BJ (cell line): ENCODE measurements at places on chromosomes 1 and 21.
A peak's percentile ranks its signal among the peaks of the same experiment; 100 is the strongest.

- DNase-seq, result peak; percentile 26
Observed at GRCh38 chr1:223775054-223775453, 62.7 kb downstream of the CAPN2 start.

GRCh38 chr1:43434256-43434655 is 19.5 kb downstream of the HYI start:
- no peak for DNase-seq

GRCh38 chr1:116987256-116987555 is 14.4 kb upstream of the CD101 start:
- no peak for DNase-seq

GRCh38 chr1:7267493-7267892 is 482.2 kb downstream of the CAMTA1 start:
- DNase-seq, result no peak

DNA sequence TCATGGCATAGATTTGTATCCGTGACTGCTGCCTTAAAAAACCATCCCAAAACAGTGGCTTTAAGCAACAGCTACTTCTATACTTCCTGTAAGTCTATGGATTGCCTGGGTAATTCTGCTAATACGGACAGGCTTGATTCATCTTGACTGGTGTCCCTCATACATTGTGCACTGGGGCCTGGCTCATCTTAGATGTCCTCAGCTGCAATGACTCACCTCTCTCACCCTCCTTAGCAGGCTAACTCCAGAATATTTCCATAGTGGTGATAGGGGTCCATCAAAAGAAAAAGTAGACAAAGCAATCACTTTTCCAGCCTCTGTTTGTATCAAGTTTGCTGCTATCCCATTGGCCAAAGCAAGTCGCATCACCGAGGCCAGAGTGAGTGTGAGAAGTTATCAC is 409.1 kb upstream of the KAZN start:
- DNase-seq, result no peak

- DNase-seq, result no peak
Observed at GRCh38 chr21:33245289-33245918, 15.7 kb downstream of the IFNAR2 start.

- no peak for DNase-seq
Observed at GRCh38 chr1:32893198-32894018, 7.1 kb downstream of the HPCA start.

DNA sequence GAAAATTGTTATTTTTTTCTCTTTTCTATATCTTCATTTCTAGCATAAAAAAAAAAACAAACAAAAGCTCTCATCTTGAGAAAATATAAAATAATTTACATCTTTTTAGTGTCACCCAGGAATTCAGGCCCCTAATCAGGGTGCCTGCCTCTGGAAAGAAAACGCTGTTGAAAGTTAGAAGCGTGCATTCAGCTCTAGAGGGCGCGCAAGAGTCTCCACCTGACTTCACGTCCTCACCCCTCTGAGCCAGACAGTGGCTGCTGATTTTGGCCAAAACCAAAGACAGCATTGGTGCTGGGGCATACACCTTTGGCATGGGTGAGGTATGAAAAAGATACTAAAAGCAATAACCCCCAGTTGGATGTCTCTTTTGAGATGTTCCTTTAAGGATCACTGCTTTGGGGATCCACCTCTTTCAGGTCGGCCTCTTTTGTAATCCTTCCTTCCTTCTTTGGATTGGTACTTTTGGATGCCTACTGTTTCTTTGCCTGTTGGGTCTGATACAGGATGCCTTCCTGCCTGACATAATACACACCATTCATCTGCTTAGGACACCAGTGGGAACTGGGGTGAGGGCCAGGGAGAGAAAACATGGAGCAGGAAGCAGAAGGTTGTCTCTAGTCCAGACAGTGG is 77.6 kb upstream of the CHRM3 start:
- DNase-seq, result no peak

DNA sequence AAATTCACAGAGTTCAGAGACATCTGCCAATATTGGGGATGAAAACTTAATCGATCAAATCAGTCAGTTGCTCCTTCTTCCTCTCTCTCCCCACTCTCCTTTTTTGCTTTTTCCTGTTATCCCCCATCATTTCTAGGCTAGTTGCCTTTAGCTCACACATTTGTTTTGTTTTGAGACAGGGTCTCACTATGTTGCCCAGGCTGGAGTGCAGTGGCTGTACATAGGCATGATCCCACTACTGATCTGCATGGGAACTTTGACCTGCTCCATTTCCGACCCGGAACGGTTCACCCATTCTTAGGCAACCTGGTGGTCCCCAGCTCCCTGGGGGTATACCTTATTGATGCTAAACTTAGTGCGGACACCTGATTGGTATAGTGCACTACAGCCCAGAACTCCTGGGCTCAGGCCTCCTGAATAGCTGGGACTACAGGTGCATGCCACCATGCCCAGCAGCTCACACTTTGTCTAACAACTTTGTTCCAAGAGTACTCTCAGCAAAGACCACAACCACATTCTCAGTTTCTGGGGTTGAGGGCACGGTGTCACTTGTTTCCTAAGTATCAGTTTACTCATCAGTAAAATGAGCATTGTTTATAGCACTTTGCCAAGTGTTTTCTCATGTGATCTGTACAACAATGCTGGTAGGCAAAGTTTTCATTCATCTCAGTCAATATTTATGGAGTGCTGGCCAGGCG is 6.7 kb upstream of the ELOA start:
- no peak for DNase-seq

- DNase-seq, result no peak
Observed at GRCh38 chr1:246678816-246679793, 45.1 kb upstream of the SCCPDH start.

DNA sequence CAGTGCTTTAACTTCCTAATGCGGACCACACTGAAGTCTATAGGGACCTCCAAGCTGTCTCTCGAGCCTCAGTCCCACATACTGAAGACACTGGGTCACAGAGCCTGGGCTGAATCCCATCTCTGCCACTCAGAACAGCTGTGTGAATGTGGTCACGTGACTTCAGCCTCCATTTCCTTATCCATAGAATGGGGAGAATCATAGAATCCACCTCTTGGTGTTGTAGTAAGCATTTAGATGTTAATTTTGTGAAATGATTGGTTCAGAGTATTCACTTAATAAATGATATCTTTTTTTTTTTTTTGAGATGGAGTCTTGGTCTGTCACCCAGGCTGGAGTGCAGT is 41.2 kb upstream of the LYST start:
- DNase-seq, result no peak

- no peak for DNase-seq
Observed at GRCh38 chr1:170819781-170820180, 115.6 kb upstream of the MROH9 start.

- no peak for DNase-seq
Observed at GRCh38 chr1:56466538-56466937, 112.8 kb downstream of the PLPP3 start.

- DNase-seq, result no peak
Observed at GRCh38 chr1:177170756-177171535, at the start of gene BRINP2. Gene BRINP2 (plus strand): TSS chr1:177170958. CDS start chr1:177229877, 58,919 bp downstream.

DNA sequence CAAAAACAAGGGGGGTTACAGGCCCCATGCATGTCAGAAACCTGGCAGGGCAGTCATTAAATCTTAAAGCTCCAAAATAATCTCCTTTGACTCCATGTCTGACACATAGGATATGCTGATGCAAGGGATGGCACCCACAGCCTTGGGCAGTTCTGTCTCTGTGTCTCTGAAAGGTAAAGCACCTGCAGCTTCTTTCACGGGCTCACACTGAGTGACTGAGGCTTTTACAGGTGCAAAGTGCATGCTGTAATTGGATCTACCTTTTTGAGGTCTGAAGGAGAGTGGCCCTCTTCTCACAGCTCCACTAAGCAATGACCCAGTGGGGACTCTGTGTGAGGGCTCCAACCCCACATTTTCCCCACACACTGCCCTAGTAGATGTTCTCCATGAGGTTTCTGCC is 1309.0 kb upstream of the B3GALT2 start:
- DNase-seq, result no peak

GRCh38 chr1:244056577-244056976 is 5.5 kb downstream of the ZBTB18 start:
- DNase-seq, result no peak

GRCh38 chr1:206631085-206631509 is 4.2 kb upstream of the DYRK3 start:
- DNase-seq, result no peak

- DNase-seq, result no peak
Observed at GRCh38 chr1:152143150-152143887, 15.7 kb downstream of the RPTN start.

DNA sequence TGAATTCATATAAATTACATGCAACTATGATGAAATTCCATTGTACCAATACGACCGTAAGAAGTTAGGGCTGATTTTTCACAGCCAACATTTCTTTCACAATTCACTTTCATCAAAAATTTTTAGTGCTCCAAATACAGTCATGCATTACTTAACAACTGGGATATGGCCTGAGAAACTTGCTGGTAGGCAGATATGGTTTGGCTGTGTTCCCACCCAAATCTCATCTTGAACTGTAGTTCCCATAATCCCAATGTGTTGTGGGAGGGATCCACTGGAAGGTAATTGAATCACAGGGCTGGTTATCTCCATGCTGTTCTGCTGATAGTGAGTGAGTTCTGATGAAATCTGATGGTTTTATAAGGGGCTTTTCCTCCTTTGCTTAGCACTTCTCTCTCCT is 244.4 kb downstream of the AKT3 start:
- DNase-seq, result no peak

- no peak for DNase-seq
Observed at GRCh38 chr1:36773827-36774541, 260.3 kb downstream of the GRIK3 start.

DNA sequence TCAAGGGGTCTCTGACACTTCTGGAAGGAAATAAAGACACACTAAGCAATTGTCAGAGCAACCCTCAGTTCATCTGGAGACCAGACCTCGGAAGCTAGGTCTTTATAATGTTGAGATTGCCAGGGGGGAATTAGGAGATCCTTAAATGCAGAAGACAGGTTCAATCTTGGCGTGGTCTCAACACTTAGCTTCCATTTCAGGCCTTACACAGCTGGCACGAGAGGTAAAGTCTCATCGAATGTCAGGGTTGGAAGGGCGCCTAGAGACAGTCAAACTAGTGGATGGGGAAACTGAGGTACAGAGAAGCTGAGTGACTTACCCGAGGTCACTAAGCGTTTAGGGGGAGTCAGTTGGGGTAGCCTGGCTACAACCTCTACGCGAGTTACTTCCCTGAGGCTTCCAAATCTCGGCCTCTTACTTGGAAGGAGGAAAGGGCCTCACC is 562 bp upstream of the EPB41 start:
- DNase-seq, result no peak

DNA sequence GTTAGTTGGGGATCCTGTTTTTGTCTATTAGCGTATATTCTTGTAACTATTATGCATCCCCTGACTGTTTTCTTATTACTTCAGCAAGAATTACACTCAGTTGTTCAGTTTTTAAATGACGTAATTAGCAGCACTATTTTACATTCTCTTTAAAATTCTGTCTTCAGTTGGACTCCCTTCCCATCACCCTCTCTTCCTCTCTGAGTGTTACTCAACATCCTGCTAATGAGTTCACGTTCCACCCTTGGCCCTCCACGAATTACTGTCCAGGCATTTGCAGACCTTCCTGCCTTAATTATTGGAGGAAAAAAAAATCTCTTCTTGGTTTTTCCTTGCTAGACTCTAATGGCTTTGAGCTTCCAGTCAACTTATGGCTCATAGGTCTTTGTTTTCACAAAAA is 23.6 kb upstream of the FAM78B start:
- DNase-seq, result no peak

DNA sequence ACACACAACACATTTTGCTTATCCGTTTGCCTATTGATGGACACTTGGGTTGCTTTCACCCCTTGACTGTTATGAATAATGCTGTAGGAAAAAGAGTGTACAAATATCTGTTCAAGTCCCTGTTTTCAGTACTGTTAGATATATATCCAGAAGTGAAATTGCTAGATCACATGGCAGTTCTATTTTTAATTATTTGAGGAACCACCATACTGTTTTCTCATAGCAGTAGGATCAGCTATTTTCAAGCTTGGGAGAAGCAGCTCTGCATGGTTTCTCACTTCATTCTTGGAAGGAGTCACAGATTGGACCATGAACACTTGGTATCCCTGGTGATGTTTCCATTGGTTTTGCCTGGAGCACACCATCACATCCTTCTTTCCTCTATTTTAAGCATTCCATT is 114.4 kb upstream of the ZP4 start:
- DNase-seq, result no peak

DNA sequence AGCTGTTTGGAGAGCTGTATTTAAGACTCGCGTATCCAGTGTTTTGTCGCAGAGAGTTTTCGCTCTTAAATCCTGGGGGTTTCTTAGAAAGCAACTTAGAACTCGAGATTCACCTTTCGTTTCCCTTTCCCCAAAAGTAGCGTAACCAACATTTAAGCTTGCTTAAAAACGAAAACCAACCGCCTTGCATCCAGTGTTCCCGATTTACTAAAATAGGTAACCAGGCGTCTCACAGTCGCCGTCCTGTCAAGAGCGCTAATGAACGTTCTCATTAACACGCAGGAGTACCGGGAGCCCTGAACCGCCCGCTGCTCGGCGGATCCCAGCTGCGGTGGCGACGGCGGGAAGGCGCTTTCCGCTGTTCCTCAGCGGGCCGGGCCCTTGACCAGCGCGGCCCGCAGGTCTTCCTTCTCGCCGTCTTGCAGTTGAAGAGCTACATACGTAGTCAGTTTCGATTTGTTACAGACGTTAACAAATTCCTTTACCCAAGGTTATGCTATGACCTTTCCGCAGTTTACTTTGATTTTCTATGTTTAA is 1.9 kb downstream of the OLIG1 start:
- no peak for DNase-seq

DNA sequence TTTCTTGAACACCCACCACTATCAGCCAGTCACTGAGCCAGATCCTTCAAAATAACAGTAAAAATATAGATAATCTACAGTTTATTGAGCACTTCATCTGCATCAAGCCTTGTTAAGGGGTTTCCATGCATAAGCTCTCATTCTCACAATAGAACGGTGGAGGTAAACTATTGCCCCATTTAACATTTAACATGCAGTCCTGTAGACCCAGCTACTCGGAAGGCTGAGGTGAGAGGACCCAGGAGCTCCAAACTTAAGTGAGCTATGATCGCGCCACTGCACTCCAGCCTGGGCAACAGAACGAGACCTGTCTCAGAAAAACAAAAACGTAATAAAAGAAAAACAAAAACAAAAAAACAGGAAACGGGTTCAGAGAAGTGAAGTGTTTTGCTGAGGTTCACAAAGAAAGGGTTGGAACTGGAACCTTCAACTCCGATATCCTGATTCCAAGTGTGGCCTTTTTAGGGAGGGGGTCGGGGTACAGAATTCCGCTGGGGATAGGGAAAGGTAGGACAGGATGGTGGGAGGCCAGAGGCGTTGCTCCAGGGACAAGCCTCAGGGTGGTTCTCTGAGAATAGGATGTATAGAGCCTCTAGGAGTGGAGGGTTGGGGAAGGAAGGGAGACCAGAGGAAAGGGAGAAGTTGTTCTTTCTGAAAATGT is 11.6 kb upstream of the SESN2 start:
- no peak for DNase-seq

DNA sequence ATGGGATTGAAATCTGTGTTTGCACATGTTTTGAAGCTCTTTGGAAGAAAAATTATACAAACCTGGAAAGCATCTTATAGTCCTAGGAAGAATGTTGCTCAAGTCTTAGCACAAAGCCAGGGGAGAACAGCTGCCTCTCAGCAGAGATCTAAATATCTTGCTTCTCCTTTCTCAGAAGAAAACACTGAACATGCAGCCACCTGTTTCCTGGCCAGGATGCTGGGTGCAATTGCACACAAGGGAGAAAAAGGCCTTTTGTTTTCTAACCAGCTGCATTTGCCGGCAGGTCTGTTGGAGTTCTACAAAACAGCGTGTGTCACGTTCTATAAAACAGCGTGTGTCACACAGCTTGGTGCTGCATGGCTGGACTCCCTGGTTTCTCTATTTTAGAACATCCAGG is 259.6 kb upstream of the PLD5 start:
- DNase-seq, result no peak
